Activated CD8-positive, alpha-beta memory T cell treated with anti-CD3 and anti-CD28 coated beads for 1 hour (primary cell): ENCODE measurements at places on chromosomes 2 and 18.

DNA sequence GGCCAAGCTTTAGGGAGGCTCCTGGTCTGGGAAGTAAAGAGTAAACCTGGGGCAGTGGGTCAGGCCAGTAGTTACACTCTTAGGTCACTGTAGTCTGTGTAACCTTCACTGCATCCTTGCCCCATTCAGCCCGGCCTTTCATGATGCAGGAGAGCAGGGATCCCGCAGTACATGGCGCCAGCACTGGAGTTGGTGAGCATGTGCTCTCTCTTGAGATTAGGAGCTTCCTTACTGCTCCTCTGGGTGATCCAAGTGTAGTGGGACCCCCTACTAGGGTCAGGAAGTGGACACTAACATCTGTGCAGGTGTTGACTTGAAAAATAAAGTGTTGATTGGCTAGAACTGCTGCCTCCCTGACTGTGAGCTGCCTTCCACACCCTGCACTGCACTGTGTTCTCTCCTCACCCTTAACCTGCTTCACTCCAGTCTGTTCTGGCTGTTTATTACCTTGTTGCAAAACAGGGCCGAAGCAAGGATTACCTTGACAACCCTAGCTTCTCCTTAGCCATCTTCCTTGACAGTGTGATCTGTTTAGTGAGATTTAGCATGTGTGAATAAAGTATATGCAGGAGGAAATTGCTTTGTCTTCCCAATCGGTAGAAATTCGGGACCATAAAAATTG lies 5.2 kb downstream of the RETREG2 start:
- no peak for DNase-seq

DNA sequence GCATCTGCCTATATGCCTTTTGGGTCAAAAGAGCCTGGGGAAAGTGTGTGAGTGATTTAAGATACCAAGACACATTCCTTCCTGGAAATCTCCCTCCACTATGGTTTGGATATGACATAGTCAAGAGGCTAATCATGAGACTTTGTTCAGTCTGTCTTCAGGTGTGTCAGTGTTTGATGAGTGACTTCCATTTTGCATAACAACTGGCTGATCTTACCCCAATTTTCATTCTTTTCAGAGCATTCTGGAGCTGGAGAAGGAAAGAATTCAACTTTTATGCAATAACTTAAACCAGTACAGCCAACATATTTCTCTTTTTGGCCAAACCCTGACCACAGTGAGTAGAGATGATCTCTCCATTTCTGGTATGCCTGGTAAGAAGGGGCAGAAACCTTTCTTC lies 39.4 kb downstream of the SPC25 start:
- DNase-seq = no peak

DNA sequence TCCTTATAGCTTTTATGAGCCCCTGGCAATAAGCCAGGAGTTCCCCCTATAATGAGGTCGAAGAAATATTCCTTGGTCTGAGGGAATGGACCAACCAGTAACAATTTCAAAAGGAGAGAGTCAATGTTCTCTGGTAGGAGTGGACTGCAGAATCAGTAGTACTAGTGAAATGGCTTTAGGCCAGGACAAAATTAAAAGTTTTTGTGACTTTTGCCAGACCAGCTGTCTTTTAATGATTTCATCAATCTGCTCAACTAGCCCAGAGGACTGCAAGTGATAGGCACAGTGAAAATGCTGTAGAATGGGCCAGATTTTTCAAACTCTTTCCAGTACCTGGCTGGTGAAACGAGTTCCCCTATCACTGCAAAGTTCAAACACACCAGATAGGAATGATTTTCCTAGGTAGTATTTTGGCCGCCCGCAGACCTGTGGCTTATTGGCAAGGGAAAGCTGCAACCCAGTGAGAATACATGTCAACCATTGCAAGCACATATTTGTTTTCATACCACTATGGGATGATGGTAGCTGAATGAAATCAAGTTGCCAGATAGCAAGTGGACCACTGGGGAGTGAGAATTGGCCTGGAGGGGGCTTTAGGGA lies 45.5 kb downstream of the CERS6 start:
- no peak for DNase-seq

GRCh38 chr2:112187805-112188596 lies 49.8 kb downstream of the FBLN7 start:
- DNase-seq = peak; percentile 57

DNA sequence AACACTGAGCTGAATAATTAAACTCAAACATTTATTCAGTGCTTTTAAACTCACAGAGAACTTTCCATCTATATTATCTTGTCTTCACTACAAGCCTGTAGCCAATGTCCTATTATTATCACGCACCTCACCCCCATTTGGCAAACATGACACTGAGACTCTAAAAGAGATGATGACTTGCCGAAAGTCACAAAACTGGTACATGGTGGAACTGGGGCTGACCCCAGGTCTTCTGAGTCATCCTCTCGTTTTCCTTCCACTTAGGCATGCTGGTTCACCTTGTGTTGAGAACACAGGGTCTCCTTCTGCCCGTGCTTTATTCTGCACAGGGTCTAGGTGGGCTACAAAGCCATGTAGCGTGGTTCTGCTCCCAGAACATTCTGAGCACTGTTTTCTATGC lies 230.0 kb upstream of the MGAT5 start:
- DNase-seq = no peak

DNA sequence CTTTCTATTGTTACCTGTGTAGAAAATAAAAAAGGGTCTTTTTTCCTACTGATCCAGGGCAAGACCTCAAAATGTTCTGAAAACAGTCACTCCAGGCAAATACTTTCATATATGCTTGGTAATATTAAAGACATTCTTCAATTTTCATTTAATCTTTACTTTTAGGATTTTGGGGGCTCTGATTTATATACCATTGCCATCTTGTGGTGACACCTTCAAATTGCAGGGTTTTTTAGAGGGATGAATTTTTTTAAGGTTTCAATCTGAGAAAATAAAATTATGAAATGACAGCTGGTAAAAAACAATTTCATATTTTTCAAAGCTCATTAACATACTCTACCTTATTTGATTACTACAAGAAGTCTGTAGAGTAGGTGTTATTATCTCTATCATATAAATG lies 26.8 kb downstream of the MAPK4 start:
- no peak for DNase-seq

DNA sequence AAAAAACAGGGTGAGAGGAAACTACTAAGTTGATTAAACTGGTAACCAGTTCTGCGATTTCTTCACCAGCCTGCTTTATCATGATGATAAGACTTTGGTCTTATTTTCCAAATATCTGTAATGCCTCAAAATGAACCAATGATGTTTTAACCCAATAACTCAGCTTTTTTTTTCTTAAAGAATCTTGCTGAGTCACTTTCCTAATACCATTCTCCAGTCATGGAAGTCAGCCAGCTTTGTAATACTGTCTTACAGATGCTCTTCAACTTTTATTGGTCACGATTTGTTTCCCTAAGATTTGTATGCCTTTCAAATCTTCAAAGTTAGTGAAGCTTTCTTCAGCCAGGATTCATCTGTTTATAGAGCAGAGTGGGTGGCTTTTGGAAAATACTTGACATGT lies 47.7 kb upstream of the SMIM21 start:
- DNase-seq = no peak

DNA sequence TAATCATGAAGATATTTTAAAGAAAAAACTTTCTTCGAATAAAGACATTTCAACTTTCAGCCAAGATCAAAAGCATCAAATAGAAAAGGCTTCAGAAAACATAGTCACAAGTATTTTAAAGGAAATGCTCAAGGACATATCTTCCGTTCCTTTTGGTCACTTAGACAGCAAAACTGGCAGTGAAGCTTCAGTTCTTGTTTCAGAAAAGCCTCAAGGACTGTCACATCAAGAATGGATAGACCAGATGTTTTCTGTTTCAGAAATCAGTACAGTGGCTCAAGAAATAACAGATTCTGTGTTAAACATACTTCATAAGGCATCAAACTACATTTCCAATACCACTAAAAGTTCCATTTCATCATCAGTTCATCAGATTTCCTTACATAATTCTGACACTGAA lies 51.8 kb downstream of the FSIP2 start:
- no peak for DNase-seq

- no peak for DNase-seq
These were observed 14.1 kb upstream of the CREB1 start for GRCh38 chr2:207515671-207516070.

GRCh38 chr2:12116228-12116750 lies 369.9 kb downstream of the LPIN1 start:
- DNase-seq = no peak
